T-cell (primary cell): ENCODE measurements at places on chromosomes 5 and 9. TPM values are rescaled to one million over a fixed set of nuclear protein-coding genes. Genes with fewer than 3 reads are reported as not detected.

IFNA21 gene
- not detected for total RNA-seq

KCNN2 gene
- total RNA-seq: not detected

DND1 gene
- 6.4 TPM for total RNA-seq

SLC25A25 gene
- 16.9 TPM for total RNA-seq

DIPK1B gene
- 0.25 TPM for total RNA-seq

DNA sequence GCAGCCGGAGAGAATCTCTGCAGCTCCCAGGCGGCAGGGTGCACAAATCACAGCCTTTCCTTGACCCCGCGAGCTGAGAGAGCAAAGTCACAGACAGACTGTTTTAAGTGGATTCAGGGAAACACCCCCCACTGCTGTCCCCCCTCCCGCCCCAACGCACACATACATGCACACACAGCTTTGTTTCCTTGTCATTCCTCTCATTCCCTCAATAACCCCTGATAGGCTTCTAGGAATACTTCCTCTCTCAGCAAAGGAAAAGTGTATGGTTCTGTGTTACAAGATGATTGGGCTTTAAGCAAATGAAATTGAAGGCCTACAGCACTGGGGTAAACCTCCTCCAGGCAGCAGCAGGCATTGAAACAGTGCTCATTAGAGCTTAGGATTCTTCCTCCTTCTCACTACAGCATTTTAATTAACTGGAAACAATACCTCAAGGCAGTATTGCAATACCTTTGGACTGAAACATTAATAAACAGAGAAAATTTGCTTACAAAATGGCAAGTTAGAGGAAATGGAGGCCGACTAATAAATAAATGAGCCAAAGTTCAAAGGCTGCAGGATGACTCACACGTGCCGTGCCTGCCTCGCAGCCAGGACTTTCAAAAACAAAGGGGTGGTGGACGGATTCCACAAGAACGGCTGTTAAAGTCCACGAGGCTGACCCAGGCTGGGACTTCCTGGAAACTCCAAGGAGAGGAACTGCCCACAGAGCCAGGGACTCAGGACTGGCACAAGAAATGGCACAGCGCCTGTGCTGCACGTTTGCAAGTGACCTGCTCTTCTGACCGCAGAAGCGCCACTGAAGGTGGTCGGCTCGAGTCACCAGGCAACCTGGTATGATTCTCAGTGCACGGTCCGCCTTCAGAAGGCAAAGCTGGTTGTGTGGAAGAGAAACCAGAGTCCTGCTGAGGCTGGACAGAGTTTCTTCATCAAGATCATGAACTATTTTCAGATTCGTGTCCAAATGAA lies 236.2 kb downstream of the SYK start:
- DNase-seq: no peak

DNA sequence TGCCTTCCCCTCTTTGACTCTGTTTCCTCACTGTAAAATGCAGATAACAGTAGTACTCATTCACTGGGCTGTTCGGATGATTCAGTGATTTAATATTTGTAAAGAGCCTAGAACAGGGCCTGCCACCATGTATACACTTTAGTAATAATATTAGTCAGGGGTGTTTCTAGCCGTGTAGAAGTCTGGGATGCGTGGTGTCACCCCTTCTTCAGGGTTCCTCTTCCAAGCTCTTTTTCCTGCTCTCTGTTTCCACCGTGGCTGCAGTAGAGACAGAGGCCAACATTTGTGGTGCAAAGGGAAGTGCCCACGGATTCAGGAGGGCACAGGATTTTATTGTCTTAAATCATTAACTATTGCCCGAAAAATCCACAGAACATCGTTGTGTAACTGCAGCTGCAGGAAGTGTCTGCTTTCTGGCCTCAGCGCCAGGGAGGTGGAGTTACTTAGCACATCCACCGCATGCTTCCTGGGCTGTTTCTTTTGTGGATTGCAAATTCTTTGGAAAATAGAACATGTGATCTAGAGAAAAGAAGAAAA lies 61.7 kb downstream of the TRIO start:
- DNase-seq: no peak

DNA sequence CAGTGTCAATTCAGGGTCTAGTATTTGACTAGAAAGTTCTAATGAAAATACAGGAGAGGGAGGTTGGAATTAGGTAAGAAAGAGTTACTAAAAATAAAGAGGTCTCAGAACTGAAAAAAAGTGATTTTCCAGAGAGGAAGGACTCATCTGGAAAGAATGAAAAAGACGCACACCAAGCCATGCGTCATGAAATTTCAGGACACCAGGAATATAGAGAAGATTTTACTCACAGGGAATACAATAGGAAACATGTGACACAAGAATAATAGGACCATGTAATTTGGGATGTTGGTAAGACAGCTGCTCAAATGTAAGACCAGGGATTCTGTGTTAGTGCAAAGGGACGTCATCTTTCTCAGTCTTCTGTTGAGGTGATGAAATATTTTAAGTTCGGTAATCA lies 224.7 kb downstream of the GDNF start:
- no peak for DNase-seq

DNA sequence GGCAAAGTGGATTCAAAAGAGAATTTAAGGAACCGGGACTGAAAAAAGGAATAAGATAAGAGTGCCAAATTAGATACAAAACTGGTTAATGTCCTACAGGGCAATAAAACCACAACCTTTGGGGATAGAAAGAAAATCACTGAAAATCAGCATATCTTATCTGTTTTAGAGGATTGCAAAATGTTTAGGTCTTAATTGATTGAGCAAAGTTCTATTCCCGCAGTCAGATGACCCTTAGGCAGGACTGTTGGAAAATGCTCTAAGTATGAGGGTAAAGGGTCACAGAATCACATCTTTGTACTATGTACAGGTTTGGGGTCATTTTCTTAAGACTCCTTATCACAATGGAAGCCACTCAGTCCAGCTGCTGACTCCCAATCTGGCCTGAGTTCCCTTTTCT lies 129.0 kb downstream of the GABBR2 start:
- DNase-seq: no peak

DNA sequence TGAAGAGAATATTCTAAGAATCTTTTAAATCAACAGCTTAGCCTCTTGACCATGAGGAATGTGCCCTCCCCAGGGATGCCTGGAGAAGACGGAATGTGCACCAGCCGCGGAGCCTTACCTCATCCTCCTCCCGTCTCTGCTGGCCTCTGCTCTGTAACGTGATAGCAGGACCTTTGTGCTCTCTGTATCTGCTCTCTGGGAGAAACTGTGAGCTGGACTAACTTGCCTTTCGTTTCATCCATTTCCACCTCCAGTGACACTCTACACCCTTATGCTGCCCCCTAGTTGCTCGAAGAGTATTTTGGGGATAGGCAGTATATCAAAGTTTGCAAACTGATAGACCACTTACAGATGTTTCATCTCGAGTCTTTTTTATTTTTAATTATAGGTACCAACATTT lies 141.4 kb downstream of the NPR3 start:
- no peak for DNase-seq

GRCh38 chr9:75601280-75601679 lies 289.2 kb upstream of the PCSK5 start:
- DNase-seq: no peak

GRCh38 chr5:148437249-148437648 lies 53.5 kb downstream of the FBXO38 start:
- no peak for DNase-seq

DNA sequence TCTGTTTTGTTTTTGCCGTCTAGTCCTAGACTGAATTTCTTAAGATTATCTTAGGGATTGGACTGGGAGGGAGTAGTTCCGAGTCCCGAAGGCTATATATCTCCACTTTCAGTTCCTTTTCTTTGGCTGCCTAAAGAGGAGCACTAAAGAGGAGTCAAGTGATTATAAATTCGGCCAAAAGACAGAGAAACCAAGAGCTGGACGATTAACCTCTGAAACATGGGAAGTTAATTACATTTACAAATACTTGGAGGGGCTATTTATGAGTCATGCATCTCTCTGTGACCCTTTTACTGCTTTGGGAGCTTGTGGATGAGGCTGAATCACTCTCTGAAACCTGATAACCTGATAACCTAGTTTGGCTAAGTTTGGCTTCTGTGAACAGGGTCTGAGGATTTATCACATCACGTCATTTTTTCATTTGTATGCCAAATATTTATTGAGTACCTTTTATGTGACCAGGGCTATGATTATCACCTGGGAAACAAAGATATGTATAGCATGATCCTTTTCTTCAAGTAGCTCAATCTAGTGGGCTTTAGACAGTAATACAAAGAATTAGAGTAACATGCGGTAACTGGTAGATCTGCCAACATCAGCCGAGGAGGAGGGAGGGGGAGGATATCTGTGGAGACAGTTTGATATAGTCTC lies 180.9 kb downstream of the CD180 start:
- DNase-seq: no peak

DNA sequence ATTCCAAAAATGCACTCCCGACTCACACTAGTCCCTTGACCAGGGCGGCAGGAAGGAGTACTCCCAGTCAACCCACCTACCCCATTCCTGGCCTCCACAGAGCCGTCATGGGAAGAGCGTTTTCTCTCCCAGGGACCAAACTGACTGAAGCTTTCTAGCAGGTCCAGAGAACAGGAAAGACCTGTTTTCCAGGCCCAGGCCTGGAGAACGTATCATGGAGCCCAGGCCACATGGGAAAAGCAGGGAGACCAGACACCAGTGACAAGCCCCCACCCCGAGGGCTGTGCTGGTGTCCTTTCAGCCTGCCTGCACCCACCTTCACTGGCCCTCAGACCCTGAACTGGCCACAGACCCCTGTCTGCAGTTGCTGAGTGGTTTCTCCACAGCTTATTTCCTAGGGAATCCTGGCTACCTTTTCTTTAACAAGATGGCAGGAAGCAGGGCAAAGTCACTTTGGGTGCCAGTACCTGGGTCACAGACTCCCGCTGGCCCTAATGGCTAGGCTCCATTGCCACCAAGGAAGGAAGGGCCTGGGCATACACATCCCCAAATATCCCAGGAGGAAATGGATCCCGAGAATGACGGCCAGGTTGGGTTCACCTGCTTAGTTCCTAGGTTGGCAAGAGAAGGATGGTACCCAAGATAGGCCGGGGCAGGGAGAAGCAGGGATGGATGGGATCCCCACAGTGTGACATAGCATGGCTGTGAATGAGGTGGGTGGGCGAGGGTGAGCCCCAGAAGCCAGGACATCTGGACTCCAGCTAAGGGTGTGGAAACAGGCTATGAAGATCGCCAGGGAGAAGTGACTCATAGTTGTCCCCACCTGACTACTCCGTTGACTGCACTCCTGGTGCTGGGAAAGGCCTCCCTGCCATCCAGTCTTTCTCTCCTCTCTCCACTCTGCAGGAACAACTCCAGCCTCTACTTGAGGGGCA lies 12.2 kb downstream of the CCNI2 start:
- DNase-seq: no peak

- DNase-seq: no peak
Measured at GRCh38 chr5:179876610-179876952, 18.0 kb upstream of the MRNIP start.

GRCh38 chr9:5790923-5791322 lies 42.0 kb downstream of the ERMP1 start:
- no peak for DNase-seq

DNA sequence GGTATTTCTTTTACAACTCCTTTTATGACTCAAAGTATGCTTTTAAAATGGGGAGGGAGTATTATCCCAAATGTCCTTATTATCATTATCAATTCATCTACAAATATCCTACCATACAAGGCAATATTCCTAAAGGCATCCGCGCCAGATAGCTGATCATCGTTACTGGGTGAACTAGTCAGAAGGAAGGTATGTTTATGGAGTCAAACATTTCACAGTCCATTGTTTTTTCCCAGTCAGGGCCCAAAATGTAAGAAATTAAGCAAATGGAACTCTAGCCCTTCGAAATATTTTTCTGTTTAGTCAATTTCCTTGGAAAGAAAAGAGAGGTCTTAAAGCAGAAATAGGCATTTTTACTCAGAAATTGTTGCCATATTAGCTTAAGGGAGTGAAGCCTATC lies 188.5 kb upstream of the CCNG1 start:
- DNase-seq: no peak
